CD4-positive, alpha-beta T cell treated with Interleukin-2 at 100 ng/mL for 4 hours (primary cell): ENCODE measurements at places on chromosomes 2 and 18.

DNA sequence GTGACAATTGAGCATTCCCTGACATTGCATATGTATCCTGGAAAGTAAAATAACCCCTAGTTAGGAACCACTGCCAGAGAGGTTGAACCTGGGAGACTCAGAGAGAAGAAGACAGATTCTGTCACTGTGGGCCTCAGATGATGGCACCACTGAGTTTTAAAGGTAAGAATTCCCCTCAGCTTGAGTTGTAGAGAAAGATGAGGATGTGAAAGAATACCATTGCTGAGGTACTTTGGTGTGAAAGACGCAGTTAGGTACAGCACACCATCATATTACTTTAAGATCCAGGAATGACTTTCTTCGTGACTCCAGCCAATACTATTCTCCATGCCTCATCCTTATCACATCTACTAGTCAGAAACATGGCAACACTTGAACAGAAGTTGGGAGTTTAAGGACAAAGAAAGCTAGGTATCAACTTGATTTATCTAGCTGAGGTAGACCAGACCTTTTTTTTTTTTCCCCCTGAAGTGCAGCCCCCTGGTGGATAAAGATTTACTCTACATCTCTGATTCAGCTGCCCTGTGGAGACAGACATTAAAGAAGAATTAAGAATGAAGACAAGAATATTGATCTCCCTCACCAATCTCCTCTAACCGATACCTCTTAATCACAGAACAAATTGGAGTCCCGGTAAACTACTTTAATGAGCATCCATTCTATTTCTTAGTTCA lies 630.5 kb upstream of the FANCL start:
- DNase-seq, result no peak

DNA sequence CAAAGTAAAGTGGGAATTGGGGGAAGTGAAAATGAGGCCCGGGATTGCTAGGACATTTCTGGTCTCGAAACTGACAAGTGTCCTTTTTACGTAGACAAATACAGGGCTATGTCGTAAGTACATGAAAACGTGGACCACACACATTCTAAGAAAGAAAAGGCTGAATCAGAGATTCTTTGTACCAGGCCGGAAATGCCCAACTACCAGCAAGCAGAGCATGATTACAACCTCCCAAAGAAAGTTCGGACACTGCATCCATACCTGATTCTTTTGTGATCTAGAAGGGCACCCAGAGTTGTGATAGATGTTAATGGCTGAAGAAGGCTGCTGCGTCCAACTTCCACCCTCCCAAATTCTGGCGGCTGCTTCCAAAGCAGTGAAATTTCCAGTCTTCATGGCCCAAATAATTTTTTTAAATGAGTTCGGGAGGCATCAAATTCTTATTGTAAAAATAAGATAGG lies 1.7 kb downstream of the RBMS1 start:
- DNase-seq, result peak; percentile 47

- no peak for DNase-seq
These were observed 21.1 kb upstream of the TMEM163 start for GRCh38 chr2:134739879-134740301.

GRCh38 chr2:169975221-169975620 lies 148.0 kb downstream of the UBR3 start:
- DNase-seq, result no peak

- DNase-seq, result no peak
These were observed 16.2 kb downstream of the SS18 start for GRCh38 chr18:26074246-26074645.

- peak; percentile 47 for DNase-seq
These were observed 600 bp downstream of the RALB start for GRCh38 chr2:120253021-120253882.

DNA sequence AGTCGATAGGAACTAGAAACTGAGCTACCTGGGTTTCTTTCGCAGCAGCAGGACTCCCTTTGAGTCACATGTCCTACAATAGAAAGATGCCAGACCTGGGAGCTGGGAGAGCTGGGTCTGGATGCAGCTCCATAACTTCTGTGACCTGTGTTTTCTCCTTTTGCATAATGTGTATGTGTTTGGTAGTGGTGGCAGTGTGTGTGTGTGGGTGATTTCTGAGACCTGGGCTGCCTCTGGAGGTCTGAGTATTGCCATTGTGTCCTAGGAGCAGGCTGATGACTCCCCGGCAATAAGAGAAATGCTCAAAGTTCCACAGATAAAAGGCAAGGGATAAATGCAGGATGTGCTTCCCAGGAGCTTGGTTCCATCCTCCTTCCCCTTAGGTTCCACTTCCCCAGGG lies 6.4 kb downstream of the WNT10A start:
- no peak for DNase-seq

DNA sequence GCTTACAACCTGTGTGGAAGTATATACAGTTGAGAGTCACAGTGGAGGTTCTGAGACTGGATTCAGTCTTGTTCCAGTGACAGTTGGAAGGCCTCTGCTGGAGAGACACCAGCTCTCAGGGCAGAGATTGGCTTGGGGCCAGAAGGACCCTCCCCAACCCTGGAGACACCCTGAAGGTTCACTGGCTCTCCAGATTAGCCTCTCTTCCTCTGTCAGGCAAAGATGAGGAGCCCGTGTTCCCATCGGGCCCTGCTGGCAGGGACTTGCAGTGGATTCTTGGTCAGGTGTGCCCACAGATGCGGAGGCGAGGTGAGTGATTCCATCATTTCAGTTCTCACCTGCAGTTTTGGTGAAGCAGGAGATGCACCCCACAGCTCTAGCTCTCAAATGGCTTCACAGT lies 78.6 kb downstream of the FAM210A start:
- no peak for DNase-seq

GRCh38 chr2:239081046-239081445 lies 233.2 kb downstream of the TWIST2 start:
- no peak for DNase-seq

GRCh38 chr2:153068052-153068451 lies 349.6 kb downstream of the ARL6IP6 start:
- no peak for DNase-seq

DNA sequence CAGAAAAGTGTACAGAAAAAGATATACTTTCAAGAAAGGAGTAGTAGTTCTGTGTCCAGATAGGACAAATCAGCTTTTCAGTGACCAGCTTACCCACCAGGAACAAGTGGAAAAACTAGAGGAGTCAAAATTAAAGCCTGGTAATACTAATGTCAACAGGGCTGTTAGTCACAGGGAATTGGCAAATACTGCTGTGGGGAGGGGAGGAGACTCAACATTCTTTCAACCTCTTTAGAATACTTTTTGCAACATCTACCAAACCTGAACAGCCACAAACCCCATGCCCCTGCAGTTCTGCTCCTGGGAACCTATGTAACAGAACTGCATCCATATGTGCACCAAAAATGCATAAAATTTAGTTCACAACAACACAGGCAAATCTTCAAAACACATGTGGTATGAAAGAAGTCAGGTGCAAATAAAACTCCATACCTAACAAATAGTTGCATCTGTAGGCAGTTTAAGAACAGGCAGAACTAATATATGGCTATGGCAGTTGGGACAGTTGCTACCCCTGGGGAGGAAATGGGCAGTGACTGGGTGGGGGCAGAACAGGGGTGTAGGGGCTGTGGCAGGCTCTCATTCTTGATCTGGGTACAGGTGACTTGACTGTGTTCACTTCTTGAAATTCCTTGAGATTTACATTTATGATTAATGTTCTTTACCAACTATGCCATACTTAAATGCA lies 9.7 kb downstream of the CMPK2 start:
- no peak for DNase-seq

DNA sequence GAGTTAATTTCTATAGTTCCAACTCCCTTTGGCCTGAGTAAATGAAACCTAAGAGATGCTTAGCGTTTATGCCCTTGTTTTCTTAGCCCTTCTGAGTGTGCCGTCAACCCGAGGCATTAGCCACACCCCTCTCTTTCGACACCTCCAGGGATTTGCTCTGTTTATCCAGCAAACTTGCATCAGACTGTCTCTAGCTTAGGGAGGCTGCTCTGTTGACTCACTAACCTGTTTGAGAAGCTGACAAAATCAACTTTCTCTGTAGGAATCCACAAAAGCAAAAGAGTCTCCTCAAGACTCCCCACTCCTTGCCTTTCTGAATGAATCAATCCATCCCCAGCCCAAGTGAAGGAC lies 317.6 kb downstream of the TNS1 start:
- no peak for DNase-seq

- no peak for DNase-seq
These were observed 197.1 kb downstream of the AGAP1 start for GRCh38 chr2:235690809-235691450.

GRCh38 chr2:207352978-207353671 lies 176.6 kb upstream of the CREB1 start:
- DNase-seq, result peak; percentile 18

GRCh38 chr18:12470382-12471075 lies 62.8 kb downstream of the PRELID3A start:
- no peak for DNase-seq

DNA sequence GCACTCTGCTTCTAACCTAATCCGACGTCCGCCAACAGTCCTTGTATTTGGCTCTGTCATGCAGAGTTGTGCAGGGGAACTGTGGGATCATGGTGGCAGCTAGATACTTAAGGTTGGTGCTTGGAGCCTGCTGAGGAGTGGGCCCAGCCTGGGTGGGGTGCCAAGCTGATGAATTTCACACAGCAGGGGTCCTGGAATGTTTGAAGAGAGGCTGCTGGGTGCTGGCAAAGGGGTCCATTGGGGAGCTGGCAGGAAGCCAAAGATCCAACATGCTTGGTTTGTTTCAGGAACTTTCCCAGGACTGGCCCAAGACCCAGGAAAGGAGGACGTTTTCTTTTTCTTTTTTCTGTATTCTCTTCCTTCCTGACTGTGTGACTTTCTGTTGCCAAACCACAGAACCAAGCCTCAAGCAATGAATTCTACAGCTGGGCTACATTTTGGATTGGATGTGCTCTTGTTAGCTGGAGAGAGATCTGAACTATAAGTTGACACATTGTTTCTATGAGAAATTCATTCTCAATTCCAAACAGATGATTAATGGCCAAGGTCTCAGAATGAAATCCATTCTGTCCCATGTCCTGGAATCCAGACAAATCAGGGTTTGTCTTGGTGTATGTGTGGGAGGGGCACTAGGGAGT lies 49.9 kb downstream of the DHRS9 start:
- DNase-seq, result no peak

- no peak for DNase-seq
These were observed 13.4 kb downstream of the DTYMK start for GRCh38 chr2:241673189-241673663.

- no peak for DNase-seq
These were observed 271.0 kb upstream of the GALNT5 start for GRCh38 chr2:156986339-156986988.

DNA sequence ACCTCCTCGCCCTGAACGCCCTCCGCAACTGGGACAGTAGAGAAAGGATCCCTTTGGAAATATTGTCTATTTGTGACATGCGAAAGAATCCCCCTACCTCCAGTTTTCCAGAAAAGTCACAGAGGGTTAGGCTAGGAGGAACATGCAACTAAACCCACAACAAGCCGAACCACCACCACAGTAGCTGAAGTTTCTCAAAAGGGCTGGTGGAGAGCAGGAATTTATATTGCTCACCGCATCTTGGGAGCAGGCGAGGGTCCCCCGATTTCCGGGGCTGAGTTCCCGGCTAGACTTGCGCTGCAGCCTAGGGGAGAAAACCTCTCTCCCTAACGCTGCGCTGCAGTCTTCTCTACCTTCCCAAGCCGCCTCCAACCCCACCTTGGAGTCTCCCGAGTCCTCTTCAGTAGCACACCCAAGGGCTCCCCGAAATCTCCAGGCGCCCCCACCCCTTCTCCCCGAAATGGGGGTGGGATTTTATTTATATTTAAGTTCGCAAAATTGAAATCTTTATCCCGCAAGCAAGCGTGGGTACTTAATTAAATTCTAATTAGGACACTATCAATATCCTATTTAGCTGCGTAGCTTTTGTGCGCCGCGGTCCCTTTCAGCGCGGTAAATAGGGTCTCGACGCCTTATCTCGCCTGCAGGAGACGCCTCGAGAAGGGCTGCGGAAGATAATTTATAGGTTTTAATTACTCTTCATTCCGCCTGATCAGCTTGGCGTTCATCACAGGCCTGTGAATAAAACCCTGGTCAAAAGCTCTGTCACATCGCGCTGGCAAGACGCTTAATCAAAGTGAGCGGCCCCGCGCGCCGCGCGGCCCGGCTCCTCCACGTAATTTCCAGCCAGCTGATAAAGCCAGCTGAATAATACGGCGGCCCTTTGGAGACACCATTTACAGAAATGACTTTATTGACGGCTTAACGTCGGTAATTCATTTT lies 2.0 kb upstream of the EN1 start:
- DNase-seq, result no peak

DNA sequence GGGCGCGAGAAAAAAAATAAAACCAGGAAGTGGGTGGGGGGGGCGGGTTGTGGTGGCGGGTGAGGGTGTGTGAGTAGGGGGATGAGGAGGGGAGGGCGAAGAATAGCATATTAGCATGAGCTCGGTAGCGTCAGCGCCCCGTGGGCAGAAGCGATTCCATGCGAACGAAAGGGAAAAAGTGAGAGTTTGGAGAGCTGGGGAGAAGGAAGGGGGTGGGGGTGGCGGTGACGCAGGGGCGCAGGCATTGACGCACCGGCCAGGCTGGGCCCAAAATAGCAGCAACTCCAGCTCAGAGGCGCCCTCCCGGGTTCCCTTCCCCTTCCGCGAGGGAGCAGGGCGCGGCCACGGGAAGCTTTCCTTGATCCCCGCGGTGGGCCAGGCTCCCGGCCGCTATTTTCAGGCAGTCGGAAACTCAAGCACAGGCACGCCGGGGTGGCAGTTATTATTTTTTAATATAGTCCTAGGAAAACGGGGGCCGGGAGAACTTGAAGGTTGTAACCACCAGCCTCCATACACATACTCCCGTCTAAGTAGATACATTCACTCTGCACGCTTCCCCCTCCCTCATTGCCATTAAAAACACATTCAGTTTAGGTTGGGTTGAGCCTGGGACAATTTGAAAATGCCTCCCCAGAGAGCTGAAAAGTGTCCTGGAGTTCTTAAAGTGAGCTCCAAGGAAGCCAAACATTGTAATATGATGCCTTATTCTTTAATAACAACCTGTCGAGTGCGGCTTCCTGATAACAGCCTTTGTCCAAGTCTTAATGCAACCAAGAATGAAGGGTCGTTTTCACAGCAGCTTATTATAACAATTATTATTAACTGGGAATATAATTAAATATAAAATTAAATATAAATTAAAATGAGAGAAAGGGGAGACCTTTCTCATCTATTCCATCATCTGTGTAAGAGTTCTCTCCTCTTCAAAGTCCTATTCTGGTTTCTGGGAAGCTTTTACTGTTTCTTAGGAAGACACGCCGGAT lies 2.3 kb upstream of the NR4A2 start:
- peak; percentile 77 for DNase-seq

DNA sequence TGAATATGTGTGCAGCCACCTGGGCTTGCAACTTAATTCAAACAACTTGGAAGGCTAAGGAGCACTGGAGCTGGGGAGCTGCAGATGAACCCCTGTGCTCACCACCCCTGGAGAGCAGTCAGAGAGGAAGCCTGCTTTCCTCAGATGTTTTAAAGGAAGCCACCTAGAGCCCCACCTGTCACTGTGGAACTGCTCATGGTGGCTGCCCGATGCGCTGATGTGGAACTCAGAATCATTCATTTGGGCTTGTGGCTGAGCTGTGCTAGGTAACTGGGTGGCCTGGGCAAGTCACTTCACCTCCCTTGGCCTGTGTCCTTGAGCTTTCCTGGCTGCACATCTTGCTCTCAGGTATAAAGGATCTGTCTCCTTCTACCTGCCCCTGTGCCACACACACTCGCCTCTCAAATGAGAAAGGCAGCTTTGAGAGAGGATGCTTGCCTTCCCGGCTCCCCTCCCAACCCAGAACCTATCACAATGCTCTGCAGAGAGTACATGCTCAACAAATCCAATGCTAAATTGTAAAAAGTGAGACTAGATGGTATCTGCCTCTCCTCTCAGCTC lies 41.3 kb downstream of the BCL11A start:
- no peak for DNase-seq
